Pons (tissue), 1 donor: ENCODE measurements at places on chromosomes 7 and 10.

DNA sequence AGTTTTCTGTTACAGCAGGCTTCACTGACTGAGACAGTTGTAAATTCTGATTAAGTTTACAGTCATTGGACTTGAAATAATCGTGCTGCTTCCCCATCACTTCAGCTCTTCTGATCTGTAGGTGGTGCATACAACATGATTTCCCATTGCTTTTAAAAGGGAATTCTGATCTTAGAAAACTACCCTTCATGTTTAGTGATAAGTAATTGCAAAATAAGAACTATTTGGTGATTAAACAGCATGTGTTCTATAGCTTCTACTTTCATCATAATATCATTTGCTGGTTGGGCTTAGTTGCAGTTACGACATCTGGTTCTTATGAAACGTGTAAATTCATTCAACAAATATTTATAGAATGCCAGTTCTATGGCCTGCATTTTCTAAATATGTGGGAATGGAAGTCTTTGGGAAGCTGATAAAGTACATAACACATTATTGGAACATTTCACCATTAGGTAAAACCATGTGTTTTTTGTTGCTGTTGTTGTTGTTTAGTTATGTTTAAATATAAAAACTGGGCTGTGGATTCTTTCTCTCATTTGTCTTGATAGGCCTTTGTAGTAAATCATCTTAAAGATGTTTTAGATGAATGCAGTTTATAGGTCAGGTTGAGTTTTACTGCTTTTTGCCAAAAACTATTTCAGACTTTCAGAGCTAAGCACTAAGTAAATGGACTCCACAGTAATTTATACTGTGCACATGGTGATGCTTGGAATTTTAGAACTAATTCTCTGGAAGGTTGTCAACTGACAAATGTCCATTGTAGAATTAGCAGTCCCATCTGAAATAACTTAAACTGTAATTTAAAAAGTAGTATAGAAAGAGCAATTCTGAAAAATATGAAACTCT, 13.1 kb downstream of the GNAI1 start:
- no peak for DNase-seq

- no peak for DNase-seq
Observed at GRCh38 chr10:44516891-44517290, 132.0 kb upstream of the CXCL12 start.

DNA sequence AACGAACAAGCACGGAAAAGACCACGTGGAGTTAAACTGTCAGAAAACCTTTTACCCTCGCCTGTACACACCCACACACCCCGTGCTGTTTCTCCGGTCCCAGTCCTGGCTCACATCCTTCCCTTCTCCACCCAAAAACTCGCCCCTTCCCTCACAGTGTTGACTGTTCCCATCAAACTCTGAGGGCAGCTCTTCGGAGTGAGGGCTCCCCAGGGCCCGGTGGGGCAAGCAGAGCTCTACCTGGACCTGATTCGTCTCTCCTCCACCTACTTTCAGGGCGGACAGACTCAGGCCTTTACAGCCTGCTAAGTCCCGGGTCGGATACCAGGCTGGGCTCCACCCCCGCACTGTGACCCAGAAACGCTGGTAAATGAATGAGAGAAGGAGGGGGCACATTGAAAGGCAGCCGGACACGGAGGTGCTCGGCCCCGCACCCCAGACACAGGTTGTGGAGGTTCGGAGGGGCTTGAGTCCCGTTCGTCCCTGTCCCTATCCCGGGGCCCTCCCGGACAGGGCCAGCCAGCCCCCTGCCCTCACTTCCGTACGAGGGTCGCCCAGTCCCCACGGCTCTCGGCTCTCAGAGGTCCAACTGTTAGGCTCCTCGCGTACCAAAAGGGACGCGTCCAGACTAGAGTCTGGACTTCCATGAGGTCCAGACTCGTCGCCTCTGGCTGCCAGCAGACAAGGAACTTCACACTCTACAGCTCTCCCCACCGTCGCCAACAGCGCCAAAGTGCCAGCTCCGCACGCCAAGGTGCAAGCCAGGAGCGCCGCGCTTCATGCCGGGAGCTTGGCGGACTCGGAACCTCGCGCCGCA, 31.7 kb upstream of the ASL start:
- DNase-seq = peak; percentile 7

GRCh38 chr7:142569851-142570250, 179.4 kb upstream of the PRSS1 start:
- no peak for DNase-seq
